ENCODE measurements at places on chromosomes 1 and 21.
A peak's percentile ranks its signal among the peaks of the same experiment; 100 is the strongest.

- DNase-seq: no peak
Measured at GRCh38 chr1:205528446-205528886, 24.0 kb downstream of the CDK18 start.

DNA sequence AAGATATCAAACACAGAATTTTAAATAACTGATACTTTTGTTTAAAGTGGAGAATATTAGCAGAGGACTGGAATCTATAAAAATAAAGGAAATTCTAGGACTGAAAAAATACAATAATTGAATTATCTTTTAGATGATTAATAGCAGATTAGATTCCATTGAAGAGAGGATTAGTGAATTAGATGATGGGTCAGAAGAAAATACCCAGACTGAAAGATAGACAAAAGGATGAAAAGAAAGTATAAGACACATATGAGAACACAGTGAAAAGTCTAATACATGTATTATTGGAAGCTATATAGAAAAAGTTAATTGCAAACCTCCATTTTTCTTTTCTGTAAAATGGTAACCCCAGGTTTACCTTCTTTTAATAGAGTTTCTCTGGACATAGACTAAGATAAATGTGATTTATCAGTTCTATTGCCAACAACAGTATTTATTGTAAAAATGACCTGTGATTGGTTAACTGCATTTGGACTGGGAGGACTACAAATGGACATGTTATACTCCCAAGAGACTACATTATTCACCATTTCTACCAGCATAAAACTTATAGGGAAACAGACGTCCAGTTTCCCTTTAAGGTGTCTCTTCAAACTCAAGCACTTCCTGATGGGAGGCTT is 11.0 kb downstream of the PRKAA2 start:
- no peak for DNase-seq

DNA sequence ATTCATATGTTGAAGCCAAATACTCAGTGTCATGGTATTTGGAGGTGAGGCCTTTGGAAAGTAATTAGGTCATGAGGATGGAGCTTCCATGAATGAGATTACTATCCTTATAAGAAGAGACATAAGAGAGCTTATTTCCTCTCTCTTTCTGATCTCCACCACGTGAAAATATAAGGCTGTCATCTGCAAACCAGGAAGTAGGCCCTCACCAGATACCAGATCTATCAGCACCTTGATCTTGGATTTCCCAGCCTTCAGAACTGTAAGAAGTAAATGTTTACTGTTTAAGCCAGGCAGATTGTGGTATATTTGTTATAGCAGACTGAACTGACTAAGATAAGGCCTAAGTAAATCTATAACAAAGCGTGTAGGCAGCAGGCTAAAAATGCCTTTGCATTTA is 25.3 kb downstream of the RBM11 start:
- peak; percentile 12 for DNase-seq

DNA sequence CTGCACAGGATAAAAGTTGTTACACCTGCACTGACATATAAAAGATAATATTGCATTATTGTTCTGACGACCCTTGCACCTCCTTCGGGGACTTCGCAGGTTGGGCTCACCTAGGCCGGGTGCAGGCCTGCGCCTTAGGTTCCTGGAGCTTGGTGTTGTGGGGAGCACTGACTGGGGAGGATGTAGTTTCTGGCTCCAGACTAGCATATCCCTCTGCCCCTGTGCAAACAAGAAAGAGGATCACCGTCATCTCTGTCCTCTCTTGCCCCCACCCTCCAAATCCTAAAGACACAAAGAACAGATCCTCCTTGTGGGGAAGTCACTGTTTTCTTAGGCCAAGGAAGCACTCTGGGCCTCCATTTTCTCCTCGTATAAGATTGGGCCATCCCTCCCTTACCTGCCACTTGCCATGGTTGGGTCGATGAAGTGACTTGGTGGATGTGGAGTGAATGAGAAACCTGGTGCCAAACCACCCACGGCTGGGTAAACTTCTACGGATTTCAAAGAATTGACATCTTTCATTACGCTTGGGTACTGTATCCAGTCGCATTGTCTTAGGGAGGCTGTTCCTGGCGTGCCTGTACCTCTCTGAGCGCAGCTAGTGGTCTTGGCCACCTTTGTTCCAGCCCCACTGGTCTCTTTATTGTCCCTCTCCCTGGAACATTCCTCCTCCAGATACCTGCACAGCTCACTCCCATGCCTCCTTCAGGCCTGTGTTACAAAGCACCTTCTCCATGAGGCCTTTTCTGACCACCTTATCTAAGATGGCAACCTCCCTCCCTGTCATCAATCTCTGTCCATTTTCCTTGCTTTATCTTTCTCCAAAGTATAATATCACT is 34.4 kb upstream of the PKP1 start:
- no peak for DNase-seq

GRCh38 chr1:5728663-5729355 is 263.4 kb downstream of the NPHP4 start:
- DNase-seq: no peak

GRCh38 chr1:53135735-53136114 is 6.7 kb downstream of the SLC1A7 start:
- DNase-seq: peak; percentile 20

DNA sequence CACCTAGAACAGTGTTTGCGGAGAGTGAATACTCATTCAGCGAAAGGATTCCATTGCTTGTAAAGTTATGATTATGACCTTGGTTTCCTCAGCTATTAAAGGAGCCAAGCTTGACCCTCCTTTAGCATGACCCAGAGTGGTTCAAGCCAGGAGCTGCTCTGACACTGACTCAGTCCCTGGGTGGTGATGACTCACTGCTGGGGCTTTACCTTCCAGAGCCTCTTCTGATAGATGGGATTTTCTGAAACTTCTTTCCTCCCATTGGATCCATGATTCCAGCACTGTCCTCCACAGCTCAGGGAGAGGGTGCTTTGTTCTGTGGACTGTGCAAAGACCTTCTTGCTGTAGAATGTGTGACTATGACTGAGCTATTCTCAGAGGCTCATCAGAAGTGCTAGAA is 77.4 kb downstream of the S1PR1 start:
- DNase-seq: no peak

- DNase-seq: no peak
Measured at GRCh38 chr21:29018540-29018939, 609 bp downstream of the RWDD2B start.

GRCh38 chr1:158793604-158794003 is 12.6 kb upstream of the OR6N2 start:
- peak; percentile 43 for DNase-seq

GRCh38 chr1:170296642-170297041 is 150.9 kb downstream of the NTMT2 start:
- no peak for DNase-seq

DNA sequence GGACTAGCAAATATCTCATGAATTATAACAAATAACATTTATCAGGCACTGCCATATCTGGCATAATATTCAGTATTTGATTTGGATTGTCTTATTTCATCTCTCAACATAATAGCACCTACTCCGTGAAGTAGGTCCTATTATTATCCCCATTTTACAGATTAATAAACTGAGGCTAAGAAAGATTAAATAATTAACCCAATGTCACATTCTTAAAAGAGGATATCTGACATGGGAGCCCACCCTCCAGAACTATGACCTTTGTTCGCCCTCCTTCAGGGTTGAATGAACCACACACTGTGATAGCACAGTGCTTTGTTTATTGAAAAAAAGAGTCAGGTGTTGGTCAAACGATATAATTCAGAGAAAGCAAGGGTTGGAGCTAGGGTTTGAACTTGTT is 19.4 kb upstream of the MAGI3 start:
- no peak for DNase-seq

DNA sequence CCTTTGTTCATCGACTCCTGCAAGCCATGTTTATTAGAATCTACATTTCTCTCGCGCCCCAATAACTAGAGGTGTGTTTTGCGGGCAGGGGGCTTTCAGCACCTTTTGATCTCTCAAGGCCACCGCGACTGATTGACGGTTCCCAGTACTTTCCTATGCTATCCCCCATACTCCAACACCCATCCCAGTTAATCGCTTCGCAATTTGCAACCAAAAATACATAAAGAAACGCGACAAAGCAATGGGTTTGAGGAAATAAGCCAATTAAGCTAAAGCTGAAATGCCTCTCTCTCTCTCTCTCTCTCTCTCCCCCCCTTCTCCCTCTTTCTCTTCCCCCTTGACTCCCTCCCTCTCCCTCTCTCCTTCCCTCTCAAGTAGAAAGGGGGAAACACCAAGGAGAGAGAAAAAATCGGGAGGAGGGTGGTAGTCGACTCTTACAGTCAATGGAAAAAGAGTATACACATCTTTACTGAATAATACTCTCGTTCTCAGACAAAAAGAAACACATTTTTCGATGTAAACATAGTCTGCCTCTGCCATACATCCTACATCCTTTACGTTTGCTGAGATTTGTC is 128.0 kb upstream of the DPYD start:
- no peak for DNase-seq

GRCh38 chr1:224182866-224183590 is at the start of gene DEGS1:
Gene DEGS1 (plus strand): TSS chr1:224183240. CDS start chr1:224183337, 97 bp downstream.
- peak; percentile 87 for DNase-seq

DNA sequence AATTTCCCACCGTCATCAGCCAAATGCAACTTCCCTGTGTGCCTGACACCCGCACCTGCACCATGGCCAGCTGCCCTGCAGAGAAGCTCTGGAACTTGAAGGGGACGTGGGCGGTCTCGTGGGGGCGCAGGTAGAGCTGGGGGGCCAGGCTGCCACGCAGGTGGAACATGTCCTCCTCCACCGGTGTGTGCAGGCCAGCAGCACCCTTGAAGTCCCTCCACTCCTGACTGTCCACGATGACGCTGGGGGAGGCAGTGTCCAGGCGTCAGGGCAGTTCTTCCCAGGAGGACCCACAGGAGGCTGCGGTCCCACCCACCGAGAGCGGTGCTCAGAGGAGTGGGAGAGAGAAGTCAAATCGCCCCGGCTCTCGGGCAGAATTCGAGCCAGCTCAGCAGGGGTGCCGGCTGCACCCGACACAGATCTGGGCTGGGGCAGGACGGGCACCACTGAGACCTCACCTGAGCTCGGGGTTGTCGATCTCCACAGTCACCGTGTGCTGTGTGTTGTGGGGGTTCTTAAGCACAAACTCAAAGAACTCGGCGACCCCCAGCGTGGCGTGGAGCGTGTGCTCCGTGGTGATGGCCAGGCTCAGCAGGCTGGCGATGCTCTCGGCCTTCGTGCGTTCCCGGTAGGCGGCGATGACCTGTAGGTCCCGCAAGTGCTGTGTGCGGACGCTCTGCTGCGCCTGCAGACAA is 117.7 kb downstream of the NPHP4 start:
- DNase-seq: no peak

GRCh38 chr1:212595229-212595628 is 13.3 kb upstream of the ATF3 start:
- DNase-seq: no peak

DNA sequence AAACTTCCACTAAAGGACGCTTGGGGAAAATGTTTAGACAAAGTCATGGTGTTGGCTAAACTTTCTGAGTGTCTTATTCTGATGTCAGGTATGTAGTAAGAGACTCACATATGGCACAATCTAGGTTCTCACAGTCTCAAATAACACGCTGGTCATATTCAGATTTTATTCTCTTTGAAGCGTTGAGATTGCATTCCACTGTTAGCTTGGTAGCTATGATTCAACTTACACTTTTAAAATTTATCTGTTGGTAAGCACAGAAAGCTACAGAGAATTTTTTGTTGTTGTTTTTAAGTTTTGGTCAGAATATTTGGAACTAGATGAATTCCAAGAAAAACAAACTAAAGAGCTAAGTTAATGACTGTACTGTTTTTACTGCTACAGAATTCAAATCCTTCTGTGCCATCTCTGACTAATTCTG is 126.7 kb downstream of the PRRX1 start:
- DNase-seq: no peak

DNA sequence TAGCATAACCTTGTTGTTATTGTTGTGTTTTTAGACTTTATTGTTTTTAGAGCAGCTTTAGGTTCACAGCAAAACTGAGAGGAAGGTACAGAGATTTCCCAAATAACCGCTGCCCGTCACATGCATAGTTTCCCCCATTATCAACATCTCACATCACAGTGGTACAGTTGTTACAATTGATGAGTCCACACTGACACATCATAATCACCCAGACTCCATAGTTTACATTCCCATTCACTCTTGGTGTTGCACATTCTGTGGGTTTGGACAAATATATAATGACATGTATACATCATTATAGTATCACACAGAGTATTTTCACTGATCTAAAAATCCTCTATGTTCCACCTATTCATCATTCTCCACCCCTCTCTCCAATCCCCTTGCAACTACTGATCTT is 25.9 kb upstream of the TOR3A start:
- no peak for DNase-seq

- no peak for DNase-seq
Measured at GRCh38 chr1:29062157-29062942, 61.4 kb downstream of the TMEM200B start.

DNA sequence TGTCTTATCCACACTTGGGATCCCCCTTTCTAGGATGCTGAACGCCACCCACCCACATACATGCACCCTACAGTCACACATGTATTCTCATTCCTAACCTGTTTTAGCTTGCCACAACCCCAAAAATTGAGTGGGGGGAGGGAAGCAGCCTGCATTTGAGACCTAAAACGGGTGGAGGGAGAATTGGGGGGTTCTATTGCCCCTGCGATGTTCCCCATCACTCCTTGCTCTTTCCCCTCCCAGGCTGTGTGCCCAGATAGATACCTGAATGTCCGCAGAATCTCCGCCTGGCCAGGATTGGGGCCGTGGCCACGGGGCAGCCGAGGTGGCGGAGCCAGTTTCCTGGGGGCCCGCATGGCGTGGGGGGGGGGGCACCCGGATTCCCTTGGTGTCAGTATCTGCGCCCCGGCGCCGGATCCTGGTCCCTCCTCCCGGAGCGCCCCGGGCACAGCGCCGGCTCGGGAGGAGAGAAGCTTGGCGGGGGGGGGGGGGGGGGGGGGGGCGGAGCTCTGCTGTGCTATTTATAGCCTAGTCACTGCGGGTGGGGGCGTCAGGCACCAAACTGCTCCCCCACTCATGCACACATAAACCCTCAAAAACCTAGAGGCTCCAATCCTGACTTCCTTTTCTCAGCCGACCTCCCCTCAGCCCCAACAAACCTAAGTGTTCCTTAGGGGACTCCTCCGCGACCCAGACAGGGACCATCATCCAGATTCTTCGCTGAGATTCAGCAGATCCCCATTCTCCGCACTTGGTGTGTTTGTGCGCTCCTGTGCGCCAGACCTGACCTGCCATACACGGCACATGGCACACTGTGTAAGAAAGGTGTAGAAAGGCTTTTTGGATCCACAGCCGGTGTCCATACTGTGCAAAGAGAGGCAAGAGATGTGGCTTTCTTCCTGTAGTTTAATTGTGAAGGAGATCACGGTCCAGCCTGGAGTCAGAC is 1.9 kb downstream of the ANKRD34A start:
- DNase-seq: no peak

DNA sequence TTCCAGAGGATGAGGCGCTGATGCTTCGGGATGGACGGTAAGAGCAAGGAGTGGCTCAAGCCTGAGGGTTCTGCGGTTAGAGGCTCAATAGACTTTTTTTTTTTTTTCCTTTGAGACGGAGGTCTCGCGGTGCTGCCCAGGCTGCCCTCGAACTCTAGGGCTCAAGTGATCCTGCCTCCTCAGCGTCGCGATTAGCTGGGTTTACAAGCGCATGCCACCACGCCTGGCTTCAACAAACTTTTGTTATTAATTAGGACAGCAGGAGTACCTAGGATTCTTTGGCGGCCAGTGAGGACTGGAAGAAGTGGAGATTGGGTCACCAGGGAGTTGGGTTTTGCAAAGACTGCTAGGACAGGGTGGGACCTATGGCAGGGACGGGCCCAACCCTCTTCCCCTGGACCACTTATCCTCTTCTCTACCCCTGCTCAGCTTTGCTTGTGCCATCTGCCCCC is 587 bp downstream of the SCNM1 start:
- DNase-seq: no peak
